T follicular helper cell (primary cell): ENCODE measurements at places on chromosomes 5 and 9.

DNA sequence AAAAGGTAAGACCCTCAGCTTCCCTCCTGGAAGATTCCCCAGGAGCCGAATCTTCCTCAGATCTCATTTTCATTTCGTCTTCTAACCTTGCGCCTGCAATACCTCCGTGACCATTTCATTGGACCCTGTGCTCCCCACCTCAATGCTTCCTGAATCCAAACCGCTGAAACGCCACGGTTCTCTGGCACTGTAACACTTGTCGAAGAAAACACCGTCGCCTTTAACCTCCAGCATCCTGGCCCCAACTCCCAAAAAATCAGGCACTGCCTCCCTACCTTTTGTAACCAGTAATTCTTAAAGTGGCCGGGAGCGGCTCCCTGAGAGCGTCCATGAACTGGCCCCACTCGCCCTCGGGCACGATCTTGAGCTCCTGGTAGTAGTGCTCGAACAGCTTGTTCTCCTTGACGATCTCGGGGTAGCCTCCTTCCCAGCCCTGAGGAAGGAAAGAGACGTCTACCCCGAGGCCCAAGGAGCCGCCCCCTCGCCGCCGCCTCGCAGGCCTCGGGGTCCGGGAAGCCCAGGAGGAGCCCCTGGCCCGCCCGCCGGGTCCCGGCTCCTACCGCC lies 438 bp downstream of the NSUN2 start:
- no peak for DNase-seq

DNA sequence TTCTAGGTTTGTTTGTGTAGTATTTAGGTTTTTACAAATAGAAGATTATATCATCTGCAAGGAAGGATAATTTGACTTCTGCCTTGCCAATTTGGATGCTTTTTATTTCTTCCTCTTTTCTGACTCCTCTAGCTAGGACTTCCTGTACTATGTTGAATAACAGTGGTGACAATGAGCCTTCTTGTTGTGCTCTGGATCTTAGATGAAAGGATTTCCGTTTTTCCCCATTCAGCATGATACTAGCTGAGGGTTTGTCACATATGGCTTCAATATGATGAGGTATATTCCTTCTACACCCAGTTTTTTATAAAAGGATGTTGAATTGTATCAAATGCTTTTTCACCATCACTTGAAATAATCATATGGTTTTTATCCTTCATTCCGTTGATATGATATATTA lies 101.4 kb downstream of the FBXO4 start:
- DNase-seq = no peak

DNA sequence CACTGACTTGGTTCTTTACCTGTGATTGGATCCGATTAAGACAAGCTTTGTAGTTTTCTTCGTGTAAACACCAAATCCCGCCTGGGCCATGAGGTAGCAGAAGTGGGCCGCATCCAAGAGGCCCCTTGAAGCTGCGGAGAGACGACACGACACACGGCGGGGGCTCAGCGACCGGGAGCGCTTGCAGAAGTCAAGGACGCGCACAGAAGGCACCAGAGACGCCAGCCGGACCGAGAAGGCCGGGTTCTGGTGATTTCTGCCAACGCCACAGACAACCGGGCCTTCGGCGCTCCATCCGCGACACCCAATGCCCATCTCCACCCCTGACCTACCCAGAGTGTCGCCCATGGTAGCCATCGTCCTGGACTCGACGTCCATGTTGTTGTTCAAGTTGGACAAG lies 19.8 kb upstream of the INPP5E start:
- DNase-seq = no peak

- no peak for DNase-seq
Measured at GRCh38 chr9:123395276-123395688, 39.3 kb downstream of the CRB2 start.

DNA sequence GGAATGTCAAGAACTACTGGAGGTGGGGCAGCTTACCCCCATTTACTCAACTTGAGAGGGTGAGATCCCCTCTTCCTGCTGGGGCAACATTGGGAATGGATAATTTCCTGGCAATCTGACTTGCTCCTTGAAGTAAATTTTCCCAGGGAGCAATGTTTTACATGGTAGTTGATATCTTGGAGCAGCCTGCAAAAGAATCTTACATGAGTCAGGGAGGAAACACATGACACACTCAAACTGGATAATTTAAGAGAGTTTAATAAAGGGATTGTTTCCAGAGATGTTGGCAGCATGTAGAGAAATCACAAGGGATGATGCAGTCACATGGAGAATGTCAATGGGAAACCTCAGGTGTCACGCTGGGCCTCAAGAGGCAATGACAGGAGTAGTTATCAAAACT lies 212.5 kb downstream of the GAS1 start:
- DNase-seq = no peak

GRCh38 chr5:110852053-110852452 lies 113.2 kb downstream of the SLC25A46 start:
- no peak for DNase-seq

DNA sequence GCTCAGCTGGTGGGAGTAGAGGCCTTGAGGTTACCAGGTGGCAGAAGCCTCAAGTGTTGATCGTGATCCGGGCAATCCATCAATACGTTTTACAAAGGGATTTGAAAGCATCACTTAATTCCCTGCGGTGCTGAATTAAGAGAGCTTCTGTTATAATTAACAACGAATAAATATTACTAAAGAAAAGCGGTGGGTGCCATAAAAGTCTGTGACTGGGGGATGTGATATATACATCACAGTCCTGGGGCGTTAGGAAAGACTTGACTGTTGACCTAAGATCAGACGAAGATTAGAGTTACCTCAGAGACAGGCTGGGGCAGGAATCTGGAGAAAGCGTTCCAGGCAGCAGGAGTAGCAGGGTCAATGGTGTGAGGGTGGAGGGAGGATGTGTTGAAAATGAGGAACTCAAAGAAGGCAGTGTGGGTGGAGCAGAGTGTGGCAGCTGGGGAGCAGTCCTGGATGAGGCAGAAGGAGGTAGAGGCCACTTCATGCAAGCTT lies 6.7 kb upstream of the C5orf63 start:
- DNase-seq = no peak

DNA sequence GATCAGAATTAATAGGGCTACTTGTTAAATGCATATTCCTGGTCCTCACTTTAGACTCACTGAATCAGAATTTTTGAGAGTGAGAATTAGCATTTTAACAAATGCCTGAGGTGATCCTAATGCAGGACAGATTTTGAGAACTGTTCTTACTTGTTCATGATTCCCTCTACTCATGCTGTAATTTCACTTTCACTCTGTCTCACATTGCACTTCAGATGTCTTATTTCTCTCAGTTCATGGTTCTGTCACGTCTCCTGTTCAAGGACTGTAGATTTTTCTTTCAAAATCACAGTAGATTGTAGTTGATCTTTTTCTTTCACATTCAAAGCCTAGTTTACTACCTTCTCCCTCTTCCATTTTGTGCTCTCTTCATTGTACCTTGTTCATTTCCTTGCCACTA lies 54.3 kb downstream of the ADGRV1 start:
- no peak for DNase-seq

GRCh38 chr9:83792746-83793145 lies 24.8 kb downstream of the GKAP1 start:
- DNase-seq = no peak

DNA sequence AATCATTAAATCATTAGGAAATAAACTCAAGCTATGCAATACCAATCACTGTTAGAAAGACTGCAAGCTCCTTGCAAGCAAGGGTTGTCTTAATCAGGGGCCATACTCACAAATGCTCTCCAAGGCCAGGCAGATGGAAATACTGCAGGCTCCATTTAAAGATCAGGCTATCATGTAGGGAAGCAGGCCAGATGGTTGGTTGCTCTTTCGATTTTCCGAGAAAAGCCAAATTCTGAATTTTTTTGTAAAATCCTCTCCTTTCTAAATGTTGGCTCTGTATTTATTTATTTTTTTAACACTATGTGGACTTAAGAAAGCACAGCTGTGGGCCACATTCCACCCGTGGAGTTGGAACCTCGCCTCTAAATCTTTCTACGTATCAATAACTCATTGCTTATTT lies 127.1 kb downstream of the GLIS3 start:
- DNase-seq = no peak
